ENCODE measurements at places on chromosomes 13 and 19.

- DNase-seq, result no peak
Measured at GRCh38 chr13:49693191-49693733, 2.0 kb upstream of the EBPL start.

- DNase-seq, result no peak
Measured at GRCh38 chr13:80072231-80072630, 268.7 kb downstream of the SPRY2 start.

DNA sequence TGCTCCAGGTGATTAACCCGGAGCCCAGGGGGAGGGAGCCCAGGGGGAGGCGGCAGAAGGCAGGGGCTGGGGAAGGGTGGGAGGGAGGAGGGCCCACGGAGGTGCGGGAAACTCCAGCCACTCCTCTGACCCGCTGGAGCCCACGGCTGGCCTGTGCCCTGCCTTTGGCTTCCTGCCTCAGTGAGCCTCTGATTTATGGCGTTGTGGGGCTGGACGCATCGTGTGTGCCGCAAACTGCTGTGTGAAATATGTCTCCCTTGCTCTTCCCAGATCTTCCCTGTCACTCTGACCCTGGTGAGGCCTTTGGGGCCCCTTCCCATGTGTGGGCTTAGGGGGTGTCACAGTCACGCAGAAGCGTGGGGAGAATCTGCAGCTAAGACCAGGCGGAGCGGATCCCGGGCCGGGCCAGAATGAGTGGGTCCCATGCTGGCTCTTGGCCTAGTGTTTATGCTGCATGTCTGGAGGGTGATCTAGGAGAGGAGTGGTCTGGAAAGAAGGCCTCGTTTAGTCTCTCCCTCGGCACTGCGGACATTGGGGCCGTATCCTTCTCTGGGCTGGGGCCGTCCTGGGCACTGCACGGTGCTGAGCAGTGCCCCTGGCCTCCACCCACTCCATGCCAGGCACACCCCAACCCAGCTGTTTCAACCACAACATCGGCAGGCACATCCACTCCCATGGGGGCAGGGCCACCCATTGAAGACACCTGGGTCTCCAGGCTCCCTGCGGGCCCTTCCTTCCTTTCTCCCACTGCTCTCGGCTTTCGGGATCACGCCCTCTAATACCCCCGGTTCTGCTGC is 123.0 kb downstream of the KDM4B start:
- no peak for DNase-seq

GRCh38 chr19:38252941-38253691 is 3.1 kb downstream of the PPP1R14A start:
- DNase-seq, result no peak

- no peak for DNase-seq
Measured at GRCh38 chr13:30972888-30973377, 40.5 kb downstream of the TEX26 start.

DNA sequence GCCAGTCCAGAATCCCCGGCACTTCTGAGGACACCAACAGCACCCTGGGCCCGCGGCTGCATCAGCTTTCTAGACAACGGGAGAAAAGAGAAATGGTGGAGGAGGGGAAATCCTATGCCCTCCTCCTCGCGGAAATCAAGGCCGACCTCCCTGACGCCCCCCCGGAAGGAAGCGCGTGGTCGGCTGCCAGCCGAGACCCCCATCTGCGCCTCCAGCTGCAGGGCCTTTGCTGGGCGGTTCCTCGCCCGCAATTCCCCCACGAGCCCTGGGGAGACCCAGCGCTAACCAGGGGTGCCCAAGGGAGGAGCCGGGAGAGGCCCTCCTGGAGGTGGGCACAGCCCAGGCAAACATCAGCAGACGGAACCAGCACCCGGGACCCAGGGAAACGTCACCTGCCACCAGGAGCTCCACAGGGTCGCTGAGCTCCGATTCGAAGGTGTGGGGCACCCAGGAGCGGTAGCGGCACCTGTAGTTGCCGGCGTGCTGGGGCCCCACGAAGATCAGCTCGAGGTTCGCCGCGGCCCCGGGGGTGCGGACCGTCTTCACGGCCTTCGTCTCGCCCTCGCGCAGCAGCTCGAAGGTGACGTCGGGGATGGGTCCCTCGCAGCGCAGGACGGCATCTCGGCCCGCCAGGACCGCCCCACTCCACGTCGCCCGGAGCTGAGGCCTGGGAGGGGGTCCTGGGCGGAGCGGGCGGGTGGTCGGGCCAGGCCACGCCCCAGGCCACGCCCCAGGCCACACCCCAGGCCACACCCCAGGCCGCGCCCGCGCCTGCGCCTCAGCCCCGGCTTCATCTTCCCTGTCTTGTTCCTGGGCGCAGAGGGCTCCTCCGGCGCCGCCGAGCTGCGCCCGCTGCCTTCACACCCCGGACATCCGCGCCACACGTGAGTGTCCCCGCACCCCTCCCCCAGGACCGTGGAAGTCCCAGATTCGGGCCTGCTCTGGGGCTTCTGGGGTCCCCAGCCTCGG is 6.0 kb downstream of the A1BG start:
- DNase-seq, result peak; percentile 52

- peak; percentile 77 for DNase-seq
Measured at GRCh38 chr19:46786236-46787039, 2.0 kb downstream of the SLC1A5 start.

DNA sequence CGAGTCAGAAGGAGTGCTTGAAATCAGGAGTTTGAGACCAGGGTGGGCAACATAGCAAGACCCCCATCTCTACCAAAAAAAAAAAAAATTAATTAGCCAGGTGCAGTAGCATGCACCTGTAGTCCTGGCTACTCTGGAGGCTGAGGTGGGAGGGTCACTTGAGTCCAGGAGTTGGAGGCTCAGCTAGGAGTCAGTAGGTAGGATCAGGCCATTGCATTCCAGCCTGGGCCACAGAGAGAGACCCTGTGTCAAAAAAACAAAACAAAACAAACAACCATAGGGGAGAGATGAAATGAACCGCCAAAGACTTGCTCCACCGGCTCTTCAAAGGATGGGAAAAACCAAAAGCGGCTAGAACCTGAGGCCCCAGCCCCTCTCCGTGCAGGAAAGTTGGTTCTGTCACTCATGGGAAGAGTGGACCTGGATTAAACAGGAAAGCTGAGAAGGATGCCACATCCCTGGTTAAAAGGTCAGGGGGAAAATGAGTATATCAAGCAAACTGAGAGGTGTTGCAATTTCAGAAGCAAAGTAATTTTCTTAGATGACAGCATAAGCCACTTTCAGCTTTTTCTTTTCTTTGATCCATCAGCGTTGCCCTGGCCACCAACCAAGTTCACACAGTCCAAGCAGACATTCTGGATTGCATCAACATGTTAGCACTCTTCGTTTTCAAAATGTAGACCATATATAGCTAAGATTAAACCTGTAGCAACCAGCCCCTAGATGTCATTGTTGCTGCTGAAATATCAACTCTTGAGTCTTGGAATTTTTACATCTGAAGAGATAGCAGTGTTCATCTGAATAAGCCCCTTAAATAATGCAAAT is 8.9 kb upstream of the ZNF507 start:
- DNase-seq, result no peak

DNA sequence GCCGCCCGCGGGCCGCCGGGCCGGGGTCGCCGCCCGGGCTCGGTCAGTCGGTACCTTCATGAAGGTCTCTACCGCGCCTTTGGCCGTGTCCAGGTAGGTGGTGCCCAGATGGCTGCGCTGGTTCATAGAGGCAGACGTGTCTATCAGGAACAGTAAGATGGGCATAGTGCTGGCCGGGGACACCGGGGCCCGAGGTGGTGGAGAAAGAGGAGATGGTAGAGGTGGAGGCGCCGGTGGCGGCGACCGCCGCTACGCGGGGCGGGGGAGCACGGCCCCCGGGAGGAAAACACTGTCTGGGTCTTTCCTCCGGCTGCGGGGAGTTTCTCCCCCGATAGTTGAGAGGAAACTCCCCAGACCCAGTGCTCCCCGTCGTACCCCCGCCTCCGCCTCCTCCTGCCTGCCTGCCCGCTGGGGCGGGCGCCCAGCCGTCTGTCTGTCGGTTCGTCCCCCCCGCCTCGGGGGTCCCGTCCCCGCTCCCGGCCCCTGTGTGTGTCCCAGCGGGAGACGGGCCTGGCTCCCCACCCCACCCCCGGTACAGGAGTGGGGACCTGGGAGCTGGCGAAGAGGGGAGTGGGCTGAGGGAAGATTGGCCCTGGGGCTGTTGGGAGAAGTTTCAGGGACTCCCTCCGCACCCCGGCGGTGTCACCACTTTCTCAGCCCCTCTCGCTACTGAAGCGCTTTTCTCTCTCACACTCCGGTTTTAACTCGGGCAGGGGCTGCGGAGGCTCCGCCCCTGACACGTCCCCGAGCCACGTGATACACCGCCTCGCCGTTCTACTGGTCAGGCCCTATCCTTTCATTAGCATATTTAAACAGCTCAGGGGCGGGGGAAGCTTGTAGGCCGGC is at the start of gene INTS6:
Gene INTS6 (minus strand): TSS at position 676 of the 846 bp plus-strand sequence. CDS start 511 bp downstream, at position 165.
- DNase-seq, result peak; percentile 99

DNA sequence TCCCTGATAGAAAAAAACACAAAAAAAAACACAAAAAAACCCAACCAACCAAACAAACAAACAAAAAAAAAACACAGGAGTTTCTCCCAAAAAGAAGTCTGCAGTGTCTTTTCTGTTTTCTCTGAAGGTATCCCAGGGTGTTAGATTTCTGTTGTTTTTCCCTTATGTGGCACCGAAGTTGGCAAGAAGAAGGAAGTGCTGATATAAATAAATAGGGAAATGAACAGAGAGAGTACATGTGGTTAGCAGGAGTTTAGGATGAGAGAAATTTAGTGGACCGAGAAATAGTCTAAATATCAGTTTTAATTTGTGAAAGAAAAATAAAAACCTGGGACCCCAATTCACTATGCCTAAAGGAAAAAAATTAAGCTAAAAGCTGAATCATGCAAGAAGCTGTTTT is 287.0 kb upstream of the SGCG start:
- no peak for DNase-seq

DNA sequence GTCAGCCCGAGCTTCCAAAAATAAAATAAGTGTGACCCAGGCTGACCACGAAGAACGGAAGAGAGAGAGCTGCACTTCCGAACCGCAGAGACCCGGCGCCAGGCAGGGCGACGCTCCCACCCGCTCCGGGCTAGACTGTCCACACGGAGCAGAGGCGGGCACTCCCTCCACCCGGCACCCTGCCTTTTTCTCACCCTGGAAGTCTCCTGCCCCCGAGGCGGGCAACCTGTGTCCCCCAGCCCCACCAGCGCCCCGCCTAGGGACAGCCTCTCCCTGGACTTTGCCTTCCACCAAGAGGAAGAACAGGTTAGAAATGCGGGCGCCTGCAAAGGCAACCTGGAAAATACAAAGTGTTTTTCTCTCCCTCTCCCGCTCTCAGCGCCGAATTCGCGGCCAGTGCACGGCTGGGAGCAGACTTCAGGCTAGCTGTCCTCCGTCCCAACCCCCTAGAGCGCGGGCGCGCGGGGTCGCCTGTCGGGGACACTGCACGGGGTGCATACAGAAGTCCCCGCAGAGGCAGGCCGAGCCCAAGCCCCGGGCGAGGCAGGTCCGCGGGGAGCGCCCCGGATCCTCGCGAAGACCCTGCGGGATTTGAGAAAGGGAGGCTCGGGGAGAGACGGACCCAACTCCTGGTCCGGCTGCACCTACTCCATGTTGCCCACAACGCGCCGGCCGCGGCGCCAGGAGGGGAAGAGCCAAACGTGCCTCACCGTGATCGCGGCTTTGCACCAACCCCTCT is 845 bp downstream of the SPRY2 start:
- no peak for DNase-seq

GRCh38 chr19:57241176-57241575 is 744 bp downstream of the ZNF805 start:
- no peak for DNase-seq

GRCh38 chr13:111621164-111621563 is 300.7 kb downstream of the TEX29 start:
- no peak for DNase-seq

- no peak for DNase-seq
Measured at GRCh38 chr13:98856983-98857382, 104.5 kb upstream of the SLC15A1 start.

GRCh38 chr13:113474179-113474578 is 16.3 kb downstream of the DCUN1D2 start:
- no peak for DNase-seq

- no peak for DNase-seq
Measured at GRCh38 chr19:56294549-56294948, 20.1 kb downstream of the ZSCAN5A start.

DNA sequence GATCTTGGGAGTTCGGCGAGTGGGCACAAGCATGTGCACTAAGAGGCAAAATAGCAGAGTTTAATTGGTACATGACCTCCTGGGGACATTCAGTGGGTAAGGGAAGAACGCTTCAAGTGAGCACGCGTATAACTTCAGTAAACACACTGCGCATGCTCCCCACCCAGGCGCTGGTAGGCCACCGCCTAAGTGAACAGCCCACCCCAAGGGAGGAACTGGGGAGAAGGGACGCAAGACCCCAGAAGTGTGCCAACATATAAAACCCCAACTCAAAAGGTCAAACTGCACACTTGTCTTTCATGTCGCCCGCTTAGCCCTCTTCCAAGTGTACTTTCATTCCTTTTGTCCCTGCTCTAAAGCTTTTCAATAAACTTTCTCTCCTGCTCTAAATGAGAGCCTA is 10.5 kb upstream of the NTN5 start:
- no peak for DNase-seq

GRCh38 chr19:524062-524674 is 7.4 kb upstream of the CDC34 start:
- DNase-seq, result no peak

DNA sequence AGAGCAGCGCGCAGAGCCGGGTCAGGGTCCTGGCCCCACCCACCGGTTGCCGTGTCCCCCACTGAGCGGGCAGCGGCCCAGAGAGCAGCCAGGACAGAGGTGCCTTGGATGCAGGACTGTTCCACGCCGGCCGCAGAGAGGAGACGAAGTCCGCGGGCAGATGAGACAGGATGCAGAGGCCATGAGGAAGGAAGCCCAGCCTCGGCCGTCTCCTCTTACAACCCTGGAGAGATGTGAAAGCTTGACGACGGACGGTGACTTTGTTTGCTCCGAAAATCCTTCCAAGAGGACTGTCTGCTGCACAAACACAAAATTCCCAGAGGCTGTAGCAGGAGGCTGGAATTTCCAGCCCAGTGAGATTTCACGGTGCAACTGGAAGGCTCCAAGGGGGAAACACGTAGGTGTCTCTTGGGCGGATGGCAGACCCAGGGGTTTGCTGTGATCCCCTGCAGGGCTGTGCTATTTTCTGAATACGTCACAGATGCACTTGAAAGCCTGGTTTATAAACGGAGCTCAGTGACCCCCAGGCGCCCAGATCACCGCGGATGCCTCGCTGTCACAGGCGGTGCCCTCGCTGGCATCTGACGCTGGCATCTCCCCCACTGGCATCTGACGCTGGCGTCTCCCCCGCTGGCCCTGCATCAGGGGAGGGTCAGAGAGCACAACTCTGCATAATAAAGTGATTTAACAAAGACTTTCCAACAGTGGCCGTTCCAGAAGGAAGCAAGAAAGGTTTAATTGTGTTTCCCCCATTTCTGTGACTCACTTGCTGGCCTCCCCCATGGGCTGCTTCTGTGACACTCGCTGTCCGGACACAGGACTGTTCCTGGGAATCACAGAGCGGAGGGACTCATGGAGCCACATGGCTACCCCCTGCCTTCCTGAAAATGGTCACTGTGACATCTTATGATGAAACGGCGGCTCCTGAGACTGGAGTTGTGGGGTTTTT is 62.0 kb upstream of the C13orf46 start:
- no peak for DNase-seq

GRCh38 chr19:31349160-31349881 is at the start of gene TSHZ3:
Gene TSHZ3, minus strand, starts transcription at chr19:31349436. Its CDS starts 217 bp downstream, at chr19:31349219.
- no peak for DNase-seq
